ENCODE measurements at places on chromosomes 1 and 21. TPM values are rescaled to one million over a fixed set of nuclear protein-coding genes. Genes with fewer than 3 reads are reported as not detected.

DNA sequence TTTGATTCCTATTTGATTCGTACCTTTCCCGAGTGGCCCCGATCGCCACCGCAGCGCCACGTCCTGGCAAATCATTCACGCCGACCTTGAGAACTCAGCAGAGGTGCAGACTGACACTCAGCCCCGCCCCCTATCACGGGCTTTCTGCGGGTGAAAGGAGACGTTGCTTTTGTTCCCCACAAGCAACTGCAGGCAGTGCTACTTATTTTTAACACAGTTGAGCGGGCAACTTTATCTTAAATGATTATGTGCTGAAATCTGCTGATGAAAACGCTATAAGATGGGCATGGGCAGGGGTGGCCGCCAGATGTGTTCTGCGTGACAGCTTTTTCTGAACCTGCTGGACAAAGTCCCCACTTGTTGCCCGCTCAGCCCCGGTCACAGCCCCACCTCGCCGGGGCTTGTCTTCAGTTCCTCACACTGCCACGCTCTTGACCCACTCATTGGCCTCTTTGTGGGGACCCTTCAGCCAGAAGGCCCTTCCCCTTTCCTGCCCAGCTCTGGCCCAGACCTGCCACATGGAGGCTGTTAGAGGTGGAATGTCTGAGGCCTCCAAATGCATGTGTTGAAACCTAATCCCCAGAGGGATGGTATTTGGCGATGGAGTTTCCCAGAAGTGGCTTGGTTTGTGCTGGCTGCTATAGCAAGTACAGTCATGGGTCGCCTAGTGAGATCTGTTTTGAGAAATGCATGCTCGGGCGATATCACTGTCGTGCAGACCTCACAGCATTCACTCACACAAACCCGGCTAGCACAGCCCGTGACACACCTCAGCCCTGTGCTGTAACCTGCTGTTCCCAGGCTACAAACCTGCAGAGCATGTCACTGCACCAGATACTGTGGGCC is 15.7 kb upstream of the PDXK start:
- no peak for DNase-seq

DNA sequence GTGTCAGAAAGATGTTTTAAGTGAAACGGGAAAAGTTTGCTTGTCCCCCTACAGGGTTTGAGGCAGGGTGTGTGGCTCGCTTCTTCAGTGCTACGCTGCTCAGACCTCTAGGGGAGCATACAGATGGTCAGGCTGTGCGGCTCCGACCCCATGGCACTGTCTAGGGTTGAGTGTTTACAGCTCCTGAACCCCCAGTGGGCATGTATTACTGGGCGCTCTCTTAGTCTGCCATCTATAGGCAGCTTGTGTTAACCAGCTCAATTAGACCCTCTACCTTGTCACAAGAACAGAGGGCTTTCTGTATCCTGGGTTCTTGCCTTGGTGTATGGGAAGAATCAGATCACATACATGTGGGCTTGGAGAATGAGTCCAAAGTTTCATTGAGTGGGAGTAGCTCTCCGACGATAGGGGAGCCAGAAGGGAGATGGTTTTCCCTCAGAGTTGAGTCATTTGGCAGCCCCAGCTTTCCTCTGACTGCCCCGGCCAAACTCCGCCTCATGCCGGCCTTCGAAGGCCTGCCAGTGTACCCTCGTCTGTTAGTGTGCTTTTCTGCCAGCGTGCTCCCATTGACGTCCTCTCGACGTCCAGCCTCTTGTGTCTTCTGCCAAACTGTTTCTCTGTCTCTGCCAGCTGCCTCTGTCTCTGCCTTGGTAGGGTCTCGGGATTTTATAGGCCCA is 38.6 kb upstream of the ADGRL4 start:
- DNase-seq = no peak

DNA sequence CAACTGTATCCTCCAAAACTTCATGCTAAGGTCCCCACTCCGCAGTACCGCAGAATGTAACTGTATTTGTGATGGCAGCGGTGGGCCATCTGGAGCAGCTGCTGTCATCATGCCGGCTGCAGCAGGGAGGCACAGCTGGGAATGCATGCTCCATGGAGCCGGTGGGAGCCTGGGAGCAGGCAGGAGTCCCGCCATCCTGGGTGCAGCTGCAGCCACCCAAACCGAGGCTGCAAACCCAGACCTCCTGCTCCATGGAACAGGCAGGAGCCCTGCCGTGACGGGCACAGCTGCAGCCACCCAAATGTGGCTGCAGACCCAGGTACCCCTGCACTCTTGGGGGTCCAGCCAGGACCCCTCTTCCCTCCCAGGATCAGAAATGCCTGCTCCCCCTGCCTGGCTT is 80.3 kb downstream of the SCMH1 start:
- no peak for DNase-seq

- peak; percentile 96 for DNase-seq
Measured at GRCh38 chr1:146036965-146037646, 15.6 kb upstream of the HJV start.

GRCh38 chr21:42991992-42992740 is 17.8 kb downstream of the PKNOX1 start:
- peak; percentile 86 for DNase-seq

DNA sequence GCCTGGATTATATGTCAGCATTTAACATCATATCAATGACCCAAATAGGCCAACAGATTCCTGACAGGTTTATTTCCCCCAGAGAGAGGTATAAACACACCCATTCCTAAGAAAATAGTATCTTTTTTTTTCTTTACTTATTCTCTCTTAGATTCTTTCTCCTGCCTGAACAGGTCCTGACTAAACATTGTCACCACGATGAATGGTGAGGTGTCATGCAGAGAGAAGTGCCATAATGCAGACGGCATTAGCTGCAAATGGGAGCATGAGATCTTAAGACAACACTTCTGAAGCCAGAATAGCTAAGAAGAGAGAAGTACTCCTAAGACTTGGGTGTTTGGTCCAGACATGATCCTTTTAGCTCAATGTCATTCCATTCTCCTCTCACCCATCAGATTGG is 131.3 kb downstream of the ZNF648 start:
- no peak for DNase-seq

GRCh38 chr1:204885790-204886189 is 15.1 kb downstream of the NFASC start:
- DNase-seq = no peak

Gene DNAJC28
- total RNA-seq = 0.34 TPM

DNA sequence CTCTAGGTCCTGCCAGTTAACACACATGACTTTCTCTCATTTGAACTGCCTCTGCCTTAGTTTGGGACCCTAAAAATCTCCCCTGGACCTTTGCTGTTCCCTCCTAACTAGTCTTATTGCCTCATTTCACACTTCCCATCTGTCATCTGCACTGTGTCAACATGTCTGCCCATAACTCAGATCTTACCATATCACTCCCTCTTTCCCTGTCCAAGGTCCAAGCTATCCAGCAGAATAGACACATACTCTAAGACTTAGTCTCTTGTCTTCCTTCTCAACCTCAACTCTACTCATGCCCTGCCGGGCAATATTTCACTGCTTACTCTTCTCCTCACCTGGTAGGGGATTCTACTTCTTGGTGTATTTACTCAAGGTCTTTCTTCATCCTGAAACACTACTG is 79.5 kb upstream of the DAB1 start:
- no peak for DNase-seq

- no peak for DNase-seq
Measured at GRCh38 chr1:76901158-76901767, 34.0 kb downstream of the ST6GALNAC5 start.
